ENCODE measurements at places on chromosomes 4 and X.
A peak's percentile ranks its signal among the peaks of the same experiment; 100 is the strongest.

DNA sequence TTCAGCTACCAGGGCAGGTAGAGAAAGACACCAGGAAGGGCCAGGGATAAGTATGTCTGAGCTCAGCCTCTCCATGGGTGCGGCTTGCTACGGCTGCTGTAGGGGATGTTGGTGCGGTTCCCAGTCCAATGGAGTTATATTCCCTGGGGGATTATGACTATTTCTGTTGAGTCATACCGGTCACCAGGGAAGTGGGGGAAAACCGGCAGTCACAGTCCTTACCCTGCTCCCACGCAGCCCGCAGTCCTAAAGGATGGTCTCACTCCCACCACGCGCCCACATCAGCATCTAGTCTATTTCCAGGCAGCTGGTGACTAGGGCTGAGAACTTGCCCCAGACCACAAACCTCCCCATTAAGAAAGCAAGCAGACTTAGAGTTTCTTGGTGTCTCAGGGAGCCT is 191.6 kb downstream of the VEGFC start:
- no peak for DNase-seq

GRCh38 chr4:102696758-102697157 is 64.0 kb downstream of the MANBA start:
- no peak for DNase-seq

DNA sequence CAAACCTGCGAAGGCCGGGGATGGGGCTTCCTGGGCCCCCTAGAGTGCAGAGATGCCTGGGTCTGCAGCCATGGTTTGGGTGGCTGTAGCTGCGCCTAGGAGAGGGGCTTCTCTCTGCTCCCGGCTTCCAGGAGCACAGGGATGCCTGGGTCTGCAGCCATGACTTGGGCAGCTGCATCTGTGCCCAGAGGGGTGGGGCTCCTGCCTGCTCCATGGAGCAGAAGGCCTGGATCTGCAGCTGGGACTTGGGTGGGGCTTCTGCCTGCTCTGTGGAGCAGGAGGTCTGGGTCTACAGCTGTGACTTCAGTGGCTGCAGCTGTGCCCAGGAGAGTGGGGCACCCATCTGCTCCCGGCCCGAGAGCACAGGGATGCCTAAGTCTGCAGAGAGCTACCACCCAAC is 20.8 kb downstream of the SPON2 start:
- DNase-seq: no peak

- peak; percentile 60 for DNase-seq
Observed at GRCh38 chr4:163484906-163485305, 9.6 kb upstream of the TMA16 start.

DNA sequence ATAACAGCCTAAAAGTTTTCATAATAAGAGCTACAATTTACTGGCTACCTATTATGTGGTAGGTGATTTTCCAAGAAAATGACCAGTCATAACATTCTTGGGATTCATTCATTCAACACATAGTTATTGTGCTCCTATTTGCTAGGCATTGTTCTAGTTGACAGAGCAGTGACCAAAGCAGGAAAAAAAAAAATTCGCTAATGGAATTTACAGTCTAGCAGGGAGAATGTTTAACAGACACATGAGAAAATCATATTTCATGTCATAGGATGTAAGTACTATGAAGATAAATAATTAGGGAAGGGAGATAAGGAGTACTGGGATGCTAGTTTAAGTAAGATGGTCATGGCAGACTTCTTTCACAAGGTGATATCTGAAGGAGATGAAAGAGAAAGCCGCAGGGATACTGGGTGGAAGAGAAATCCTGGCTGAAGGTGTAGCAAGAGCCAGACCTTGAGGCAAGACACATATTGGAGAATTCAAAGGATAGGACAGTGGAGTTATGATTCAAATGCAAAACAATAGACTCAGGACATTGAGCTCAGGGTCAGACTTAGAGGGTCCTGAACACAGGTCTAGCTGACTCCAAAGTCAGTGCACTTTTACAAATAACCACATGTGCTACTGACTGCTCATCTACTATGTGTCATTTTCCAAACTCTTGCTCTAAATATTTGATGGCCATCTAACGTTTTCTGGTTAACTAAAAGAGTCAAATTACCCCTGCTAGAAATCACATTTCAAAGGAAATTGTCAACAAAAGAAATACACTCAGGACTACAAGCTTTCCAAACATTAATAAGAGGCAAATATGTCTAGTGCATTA is 20.4 kb downstream of the SPCS3 start:
- peak; percentile 22 for DNase-seq

DNA sequence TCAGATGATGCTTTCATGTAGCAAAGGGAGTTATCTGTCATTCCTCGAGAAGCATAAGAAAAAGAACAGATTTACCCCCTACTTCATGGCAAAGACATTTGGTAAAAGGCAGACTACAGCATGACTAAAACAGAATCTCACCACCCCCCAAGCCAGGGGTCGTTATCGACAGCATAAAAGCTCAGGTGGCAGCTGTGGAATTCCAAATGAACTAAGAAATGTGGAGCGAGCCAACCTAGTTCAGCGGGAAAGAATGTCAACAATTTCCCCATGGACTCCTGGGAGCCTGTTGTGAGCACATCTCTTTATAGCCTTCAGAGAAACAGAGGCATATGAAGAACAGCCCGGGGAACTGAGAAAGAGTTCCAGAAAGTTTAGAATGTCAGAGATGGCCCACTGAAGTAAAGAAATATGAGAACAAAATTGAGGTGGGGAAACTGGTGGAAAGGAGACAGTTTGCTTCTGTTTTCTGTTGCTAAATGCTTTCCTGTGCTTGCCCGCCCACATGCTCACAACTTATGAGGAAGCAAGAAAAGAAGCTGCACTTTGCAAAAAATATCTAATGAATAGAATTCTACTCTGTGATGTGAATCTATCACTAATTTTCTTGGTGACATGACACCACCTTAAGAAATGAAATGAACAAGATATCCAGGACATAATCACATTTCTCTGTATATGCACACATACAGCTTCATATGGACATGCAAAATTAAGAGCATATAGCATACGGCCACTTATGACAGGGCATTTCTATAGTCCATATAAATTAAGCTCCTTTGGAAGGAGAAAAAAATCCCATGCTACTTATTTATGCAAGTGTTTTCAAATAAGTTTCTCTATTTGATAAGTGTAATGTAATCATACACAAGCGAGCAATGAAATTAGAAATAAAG is 135.3 kb upstream of the MID1 start:
- DNase-seq: peak; percentile 80

DNA sequence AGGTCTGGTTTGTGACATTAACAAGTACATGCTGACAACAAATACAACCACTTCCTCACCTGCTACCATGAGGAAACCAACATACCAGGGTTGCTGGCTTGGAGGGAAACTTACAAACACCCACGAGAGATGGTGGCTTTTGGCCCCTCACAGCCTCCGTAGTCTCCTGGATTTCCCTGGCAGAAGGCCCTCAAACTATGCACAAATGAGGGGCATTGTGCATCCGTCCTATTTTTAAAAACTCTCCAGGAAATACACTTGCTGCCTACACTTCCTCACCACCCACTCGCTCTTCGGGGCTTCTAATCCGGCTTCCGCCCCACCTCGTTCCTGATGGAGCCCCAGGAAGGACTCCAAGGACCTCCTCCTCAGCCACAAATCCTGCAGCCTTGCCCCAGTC is 355.0 kb upstream of the GATB start:
- no peak for DNase-seq

- DNase-seq: no peak
Observed at GRCh38 chrX:124488412-124489161, 142.2 kb downstream of the SH2D1A start.

DNA sequence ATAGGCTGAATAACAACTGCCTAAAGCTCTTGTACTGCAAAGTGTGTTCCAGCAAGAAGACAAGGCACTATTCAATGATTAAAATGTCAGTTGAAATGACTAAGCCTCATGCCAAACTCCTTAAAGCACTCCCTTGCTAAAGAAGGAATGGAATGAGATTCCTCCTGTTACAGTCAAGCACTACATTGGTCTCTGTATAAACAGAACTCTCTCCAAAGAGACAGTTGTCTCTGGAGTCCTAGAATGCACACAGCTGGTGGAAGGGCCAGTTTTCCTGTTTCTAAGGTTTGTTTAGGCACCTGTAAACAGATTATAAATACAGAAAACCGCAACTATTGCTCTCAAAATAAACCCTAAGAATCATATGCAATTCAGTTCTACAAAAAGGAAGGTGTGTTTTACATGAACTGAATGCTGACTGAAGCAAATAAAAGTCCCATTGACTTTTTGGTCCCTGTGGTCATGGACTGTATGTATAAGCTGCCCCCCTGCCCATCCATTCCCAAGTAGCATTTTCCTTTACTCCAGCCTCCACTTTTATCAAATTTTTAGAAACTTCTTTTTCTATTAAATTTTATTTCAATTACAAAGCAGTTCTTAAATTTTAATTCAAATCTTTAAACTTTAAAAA is 47.0 kb downstream of the FAT1 start:
- DNase-seq: no peak

All from kidney (tissue), 22 donors.